Right atrium auricular region (tissue), 2 donors: ENCODE measurements at places on chromosomes 11 and 22. TPM values are rescaled to one million over a fixed set of nuclear protein-coding genes. Genes with fewer than 3 reads are reported as not detected.

GRCh38 chr11:68414496-68415221 is 45.9 kb upstream of the PPP6R3 start:
- no peak for DNase-seq

GRCh38 chr11:123301013-123301591 is 106.1 kb upstream of the CLMP start:
- no peak for DNase-seq

Gene SPDYC
- total RNA-seq, result not detected

DNA sequence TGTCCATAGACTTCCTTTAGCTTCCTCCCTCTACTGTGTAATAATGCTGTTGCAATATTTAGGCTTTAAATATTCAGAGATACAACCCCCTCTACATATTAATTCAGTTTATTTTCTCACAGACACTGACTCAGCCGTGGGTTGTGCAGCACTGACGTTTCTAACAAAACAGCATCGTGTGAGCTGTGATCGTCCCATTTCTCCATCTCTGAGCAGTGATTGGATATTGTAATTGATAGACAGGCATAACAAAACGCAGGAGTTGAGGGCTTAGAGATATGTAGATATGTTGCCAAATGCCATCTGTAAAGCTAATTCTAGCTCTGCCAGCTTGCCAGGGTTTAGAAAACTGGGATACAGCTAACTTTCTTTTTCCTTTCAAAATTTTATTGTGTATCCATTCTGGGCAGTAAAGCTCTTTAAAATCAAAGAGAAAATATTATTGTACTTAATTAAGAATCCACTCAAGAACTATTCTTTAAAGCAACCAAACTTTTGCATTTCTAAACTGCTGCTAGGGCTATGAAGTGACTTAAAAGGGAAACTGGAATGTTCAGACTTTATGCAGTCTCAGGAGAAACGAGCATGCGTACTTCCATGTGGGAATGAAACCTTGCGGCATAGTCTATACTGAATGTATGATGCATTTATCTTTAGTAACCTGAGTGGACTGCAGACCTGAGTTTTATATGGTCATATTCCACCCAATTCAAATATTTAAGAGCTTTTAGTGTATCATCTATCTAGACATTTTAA is 22.7 kb downstream of the BTBD10 start:
- DNase-seq, result no peak

Gene OR51B6
- not detected for total RNA-seq

Gene IGSF22
- total RNA-seq, result 0.39 TPM

DNA sequence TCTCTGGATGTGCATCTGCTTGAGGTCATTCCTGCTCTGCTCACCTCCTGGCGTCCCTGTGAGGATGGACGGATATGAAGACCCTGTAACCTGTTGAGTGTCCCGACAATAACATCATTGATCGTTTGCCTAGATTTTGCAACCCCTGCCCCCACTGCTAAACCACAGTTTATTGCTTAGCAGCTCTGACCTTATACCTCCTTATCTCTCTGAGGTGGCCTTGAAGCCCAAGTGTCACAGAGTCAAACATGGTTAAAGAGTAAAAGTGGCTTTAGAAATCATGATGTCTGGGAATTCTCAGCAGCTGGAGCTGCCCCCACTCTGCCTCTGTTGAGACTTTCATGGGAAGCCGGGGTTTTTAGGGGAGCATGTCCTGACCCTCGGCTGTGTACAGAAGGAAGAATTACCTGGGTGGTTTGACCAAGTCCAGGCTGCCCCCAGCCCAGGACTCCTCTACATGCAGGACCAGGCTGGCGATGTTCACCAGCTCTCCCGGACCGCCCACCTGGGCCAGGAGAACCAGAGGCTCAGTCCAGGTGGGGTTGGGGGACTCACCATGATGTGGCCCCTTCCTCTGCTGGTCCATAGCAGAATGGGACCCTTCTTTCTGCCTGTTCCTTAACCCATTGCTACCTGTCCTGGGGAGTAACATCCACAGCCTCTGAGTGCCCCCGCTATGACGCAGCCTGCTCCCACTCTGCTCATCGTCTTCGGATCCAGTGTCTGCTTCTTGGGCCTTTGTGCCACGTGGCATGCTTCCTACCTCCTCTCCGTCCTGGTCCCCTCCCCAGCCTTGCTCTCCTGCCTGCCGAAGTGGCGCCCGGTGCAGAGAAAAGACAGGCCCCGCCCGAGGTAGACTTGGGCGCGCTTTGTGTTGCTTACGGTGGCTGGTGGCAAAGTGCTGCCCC is 33.4 kb upstream of the FTH1 start:
- no peak for DNase-seq

Gene KRTAP5-7
- total RNA-seq, result not detected

Gene SPON1
- 22.8 TPM for total RNA-seq

GRCh38 chr22:23219822-23220484 is 39.6 kb downstream of the BCR start:
- no peak for DNase-seq

GRCh38 chr11:65110354-65110861 is 1.3 kb upstream of the TM7SF2 start:
- DNase-seq, result peak; percentile 92

Gene RIMBP3B
- 0.08 TPM for total RNA-seq

Gene MMP27
- total RNA-seq, result not detected

GRCh38 chr22:19851291-19852176 is 3.1 kb downstream of the GNB1L start:
- DNase-seq, result peak; percentile 47

DNA sequence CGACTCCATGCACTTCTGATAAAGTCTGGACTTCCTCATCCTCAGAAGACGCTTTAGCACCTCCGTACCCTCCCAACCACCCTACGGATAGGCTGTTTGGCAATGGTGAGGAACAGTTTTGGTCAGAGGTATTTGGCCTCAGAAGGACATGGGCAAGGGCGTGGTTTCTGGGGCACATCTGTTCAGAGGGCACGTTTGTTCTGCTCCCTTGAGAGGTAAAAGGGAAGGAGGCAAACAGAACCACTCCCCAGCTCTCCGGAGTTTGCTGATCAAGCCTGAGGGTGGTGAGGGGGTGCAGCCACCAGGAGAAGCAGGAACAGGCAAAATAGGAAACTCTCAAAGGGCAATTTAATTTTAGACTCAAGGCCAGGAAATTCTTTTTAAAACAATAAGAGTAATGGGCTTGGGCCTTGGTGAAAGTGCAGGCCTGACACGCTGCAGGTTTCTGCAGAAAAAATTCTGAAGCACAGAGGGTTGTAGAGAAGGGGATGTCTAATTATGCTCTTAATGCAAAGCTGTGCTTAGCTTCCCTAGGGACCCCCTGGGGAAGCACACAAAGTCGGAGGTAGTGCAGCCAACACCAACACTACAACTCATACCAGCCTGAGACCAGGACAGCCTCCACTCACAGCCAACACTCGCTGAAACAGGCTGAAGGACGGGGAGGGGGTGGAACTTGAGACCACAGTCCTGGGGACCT is 23.3 kb downstream of the ETS1 start:
- no peak for DNase-seq

- no peak for DNase-seq
Observed at GRCh38 chr22:35633520-35633919, 14.7 kb upstream of the APOL6 start.

DNA sequence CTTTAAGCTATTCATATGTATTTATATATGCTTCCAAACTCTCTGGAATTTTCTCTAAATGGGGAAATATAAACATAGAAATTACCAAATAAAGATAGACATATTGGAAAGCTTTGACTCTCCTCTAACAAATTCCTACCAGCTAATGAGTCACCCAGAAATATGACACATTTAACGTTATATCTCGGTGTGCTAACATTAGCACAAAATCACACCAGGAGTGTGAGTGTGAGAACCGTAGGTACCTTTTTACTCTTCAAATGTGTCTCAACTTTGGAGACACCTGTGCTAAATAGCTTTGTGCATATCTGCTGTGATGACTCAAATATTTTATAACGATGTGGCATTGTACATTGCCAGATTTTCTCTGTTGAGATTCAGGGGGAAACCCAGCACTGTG is 714.4 kb downstream of the METTL15 start:
- DNase-seq, result no peak

Gene MYH9
- total RNA-seq, result 125 TPM

- DNase-seq, result no peak
Observed at GRCh38 chr22:26974914-26975803, 317.8 kb downstream of the MIAT start.

GRCh38 chr11:65357856-65358356 is 3.4 kb downstream of the TIGD3 start:
- no peak for DNase-seq

DNA sequence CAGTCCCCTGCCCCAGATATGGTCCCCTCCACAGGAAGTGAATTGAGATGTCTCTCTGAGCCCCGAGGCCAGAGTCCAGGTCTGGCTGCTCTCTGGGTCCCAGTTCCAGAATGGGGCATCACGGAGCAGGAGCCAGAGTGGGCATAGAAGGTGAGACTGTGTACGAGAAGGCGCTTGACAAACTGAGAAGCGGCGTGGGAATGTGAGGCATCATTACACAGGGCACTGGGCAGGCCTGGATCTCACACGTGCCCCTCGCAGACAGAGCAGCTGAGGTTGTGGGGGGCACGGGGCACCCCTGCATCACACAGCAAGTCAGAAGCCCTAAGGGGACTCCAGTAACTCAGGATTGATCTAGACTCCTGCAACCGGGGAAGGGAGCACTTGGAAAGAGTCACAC is 9.2 kb downstream of the STARD10 start:
- DNase-seq, result no peak

DNA sequence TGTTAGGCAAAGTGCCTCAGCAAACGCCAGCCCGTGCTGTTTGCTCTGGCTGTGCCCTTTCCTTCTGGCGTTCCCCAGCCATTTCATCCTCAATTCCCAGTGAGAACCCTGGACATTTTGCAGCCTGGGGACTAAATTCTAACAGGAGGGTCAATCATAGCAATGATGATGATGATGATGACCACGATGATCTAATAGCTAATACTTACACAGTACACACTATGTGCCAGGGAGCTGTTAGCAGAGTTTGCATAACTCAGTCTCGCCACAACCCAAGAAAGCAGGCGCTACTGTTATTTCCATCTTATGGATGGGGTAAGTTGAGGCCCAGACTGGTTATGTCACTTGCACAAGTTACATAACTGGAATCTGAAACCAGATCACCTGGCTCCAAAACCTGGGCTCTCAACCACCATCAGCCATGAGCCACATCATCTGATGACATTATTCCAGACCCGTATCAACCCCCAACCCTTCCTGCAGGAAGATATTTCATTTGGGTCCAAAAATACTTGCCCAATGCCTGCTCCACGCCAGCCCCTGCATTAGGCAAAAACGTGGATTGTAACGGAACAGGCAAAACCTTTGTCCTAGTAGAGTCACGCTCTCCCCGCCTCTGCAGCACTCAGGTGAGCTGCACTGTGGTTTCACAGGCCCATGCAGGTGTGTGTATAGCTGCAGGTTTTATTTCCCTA is 132.6 kb upstream of the SERPIND1 start:
- no peak for DNase-seq

Gene SYNGR1
- total RNA-seq, result 29.5 TPM

Gene DNAJB7
- not detected for total RNA-seq

DNA sequence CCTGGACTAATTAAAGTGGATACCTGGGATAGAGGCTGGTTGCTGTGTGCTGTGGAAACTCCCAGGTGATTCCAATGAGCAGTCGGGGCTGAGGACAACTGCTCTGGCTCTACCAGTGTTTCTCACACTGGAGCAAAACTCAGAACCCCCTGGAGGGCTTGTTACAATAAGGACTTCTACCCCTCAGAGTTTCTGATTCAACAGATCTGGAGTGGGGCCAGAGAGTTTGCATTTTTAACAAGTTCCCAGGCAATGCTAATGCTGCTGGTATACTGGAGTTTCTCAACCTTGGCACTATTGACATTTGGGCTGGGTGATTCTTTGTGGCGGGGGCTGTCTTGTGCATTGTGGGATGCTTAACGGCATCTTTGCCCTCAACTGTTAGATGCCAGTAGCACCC is 353.7 kb downstream of the MIAT start:
- DNase-seq, result no peak

DNA sequence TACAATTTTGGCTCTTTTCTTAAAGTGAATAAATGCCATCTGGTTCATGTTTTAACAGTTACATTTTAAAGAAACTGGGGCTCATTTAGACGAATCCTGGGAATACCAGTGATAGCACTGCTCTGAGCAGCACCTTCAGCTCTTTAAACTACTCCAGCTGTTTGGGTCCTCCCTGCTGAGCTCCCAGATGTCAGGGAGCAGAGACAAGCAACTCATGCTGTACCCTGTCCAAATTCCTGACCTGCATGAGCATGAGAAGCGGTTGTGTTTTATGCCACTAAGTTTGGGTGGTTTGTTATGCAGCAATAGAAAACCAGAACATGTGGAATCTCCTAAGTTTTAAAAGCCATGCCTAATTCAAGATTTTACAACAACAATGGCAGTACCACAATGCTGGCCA is 90.0 kb downstream of the FDX1 start:
- no peak for DNase-seq

Gene MRPL17
- 97.8 TPM for total RNA-seq

Gene SERHL2
- 3.9 TPM for total RNA-seq

DNA sequence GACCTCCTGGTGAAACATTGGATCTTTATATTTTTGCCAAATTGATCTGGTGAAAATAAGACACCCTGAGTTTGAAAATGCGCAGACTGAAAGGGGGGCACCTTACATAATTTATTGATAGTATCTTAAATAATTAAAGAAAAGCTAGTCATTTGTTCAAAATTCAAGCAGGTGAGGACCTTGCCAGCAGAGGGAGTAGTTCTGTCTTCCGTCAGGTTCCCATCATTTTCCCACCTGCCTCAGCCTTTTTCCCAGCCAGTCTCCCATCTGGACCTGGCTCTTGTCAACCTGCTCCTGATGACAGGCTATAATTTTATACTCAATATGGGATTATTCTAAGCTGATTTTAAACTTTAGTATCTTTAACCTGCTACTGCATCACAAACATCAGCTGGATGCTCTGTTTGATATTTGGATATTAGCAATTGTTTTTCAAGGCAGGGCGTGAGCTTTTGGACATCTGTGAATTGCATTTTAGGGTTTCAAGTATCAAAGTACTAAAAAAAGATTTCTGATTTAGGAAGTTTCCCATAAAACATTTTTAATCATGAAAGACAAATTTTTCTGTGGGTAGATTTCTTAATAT is 132.0 kb downstream of the ELP4 start:
- DNase-seq, result no peak

DNA sequence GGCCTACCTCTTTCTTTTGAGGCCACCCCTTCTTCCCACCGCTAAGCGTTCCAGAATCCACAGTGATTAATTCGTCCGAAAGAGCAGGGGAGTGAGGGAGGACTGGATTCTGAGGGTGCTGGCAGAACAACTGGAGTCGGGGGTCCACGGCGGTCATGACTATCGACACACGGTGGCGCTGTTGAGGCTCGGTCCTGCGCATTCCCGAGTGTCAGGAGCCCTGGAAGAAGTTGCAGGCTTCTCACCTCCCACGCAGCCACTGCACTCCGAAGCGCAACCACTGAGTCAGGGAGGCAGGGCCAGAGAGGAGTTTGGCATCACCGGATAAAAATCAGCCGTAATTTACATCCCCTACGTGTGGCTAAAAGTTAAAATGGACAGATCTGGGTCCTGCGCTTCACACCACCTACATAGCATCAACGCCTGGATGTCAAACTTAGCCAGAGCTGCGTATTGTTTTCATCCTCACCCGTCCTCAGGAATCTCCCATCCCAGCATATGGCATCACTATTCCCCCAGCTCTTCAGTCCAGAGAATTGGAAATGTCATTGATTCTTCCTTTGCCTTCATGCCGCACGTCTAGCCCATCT is 10.7 kb upstream of the CTSF start:
- DNase-seq, result peak; percentile 86

- DNase-seq, result no peak
Observed at GRCh38 chr11:32420937-32421901, 14.1 kb downstream of the WT1 start.

Gene C11orf98
- 40.1 TPM for total RNA-seq

Gene HBG1
- not detected for total RNA-seq
